ENCODE measurements at places on chromosomes 1 and 21. TPM values are rescaled to one million over a fixed set of nuclear protein-coding genes. Genes with fewer than 3 reads are reported as not detected.

The URB1 gene
- 11.6 TPM for total RNA-seq

The HNRNPCL1 gene
- total RNA-seq, result not detected

The MXRA8 gene
- total RNA-seq, result 137 TPM

The OR6K3 gene
- not detected for total RNA-seq

The AGO1 gene
- total RNA-seq, result 14.3 TPM

The MRPS6 gene
- 48.9 TPM for total RNA-seq

The AMY1C gene
- total RNA-seq, result not detected

The ZBTB8B gene
- total RNA-seq, result 0.23 TPM

The KDM1A gene
- 136 TPM for total RNA-seq

The HCRTR1 gene
- not detected for total RNA-seq

The VWA5B1 gene
- total RNA-seq, result not detected

- no peak for DNase-seq
These were observed 1.2 kb upstream of the VWA1 start for GRCh38 chr1:1434131-1434823.

DNA sequence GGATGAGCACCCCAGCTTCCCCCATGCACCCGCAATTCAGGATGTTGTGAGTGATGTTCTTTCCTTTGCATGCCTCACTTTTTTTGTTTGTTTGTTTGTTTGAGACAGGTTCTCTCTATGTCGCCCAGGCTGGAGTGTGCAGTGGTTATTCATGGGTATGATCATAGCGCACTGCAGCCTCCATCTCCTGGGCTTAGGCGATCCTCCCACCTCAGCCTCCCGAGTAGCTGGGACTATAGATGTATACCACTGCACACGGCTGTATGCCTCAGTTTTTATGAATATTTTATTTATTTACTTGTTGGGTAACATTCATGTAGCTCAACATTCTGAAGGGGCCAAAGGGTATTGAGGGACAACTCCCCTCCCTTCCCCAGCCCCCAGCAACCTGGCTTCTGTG, 54.8 kb downstream of the H3-3A start:
- no peak for DNase-seq

DNA sequence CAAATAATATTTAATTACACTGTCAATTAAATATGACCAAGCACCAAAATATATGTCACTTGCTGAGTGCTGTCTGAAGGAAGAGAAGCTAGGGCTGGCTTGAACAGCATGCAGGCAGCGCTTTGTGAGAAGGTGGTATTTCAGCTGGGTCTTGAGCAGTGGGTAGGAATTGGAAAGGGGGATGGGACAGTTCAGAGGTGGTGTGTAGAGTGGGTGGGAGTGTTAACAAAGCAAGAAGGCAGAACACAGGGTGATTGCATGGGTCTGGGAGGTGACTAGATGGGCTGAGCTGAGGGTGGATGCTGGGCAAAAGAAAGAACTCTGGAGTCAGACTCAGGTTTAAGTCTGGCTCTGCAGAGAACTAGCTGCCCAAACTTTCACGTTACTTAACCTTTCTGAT, 14.3 kb upstream of the ETV3 start:
- no peak for DNase-seq

DNA sequence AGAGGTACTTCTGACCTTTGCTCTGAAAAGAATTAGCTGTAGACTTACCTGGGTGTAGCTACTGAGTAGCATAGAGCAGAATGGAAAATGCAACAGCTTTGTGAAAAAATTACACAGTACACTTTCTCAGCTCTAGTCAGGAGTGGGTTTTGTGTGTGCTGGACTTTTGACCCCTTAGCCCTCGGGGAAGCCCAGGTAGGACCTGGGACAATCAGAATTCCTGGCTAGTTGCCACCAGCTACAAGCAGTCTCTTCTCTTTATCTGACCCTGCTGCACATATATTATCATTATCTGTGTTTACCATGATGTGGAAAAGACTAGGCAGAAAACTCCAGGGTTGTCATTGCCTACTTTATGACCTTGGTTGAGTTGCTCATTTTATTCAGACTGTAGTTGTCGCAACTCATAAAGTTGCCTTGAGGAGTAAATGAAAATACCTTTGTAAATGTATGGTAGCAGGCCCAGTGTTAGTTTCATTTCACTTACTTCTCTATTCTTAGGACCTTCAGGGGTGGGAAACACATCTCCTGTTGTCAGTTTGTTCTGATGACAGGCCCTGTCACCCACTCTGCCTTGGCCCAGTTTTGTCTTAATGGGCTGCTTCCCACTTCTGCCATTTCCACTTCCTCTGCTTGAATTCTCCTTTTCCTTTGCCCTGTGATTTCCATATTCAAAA, 5.4 kb downstream of the NEK7 start:
- no peak for DNase-seq

DNA sequence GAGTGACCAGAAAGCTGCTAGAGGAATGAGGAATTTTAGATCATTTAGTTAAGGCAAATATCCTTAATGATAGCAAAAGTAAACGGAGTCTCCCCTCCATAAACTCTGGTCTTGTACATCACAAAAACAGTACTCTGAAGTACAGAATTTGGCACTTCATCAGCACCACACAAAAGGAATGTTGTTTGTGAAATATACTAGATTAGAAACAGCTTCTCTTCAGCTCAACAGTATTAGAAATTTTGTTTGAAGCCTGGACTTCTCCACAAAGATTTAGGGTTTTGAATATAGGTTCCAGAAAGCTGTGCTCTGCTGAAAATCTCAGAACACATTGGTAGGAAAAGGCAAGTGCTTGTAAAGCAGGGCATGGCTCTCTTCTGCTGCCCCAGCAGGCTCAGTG, 135.1 kb upstream of the PTGFR start:
- no peak for DNase-seq

- DNase-seq, result no peak
These were observed 54.6 kb upstream of the POU2F1 start for GRCh38 chr1:167165948-167166689.

DNA sequence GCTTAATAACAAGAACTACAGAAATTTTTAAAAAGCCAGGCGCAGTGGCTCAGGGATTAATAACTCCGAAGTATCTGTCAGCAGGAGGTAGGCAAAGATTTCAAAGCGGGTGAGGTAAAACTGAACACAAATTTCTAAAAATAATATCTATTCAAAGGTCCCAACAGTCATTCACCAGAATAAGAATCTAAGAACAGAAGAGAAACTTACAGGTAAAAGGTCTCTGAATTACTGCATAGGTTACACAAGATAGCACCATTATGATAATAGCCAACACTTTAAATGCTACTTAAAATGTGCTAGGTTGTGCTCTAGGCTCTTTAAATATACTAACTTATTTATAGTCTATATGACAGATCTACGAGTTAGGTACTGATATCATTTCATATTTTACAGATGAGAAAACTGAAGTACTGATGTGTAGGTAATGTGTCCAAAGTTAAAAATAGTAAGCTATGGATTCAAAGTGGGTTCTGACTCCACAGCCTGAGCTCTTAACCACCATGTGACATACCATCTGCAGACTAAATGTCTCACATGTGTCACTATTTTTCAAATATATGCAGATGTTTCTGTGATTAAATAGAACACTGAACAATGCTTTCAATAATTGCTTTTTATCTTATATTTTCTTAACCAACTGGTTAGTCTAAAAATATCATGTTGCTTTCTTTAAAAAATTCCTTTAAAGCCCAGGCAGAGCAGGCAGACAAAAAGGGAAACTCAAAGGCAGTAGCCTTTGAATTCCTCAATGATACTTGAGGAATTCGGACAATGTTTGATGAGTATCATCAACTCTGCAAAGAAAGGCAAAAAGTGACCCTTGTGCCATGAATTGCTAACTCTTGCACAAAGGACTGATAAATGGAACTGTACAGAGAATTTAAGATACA, 80.5 kb upstream of the TTC39A start:
- DNase-seq, result no peak

DNA sequence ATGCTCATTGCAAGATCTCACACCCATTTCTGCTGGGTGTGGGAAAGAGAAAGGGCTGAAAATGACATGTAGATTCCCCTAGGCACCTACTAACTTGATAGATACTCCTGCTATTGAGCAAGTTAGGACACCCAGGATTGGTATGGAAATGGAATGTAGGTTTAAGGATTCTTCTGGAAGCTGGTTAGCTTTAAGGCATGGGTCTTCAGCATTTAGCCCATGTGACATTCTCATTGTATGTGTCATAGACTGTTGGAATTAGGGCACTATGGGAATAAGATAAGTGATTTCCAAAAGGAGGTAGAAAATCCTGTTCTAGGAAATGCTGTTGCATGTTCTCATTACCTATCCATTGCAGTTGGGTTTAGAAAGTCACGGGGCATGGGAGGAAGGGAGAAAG, 76.2 kb downstream of the DISC1 start:
- peak; percentile 61 for DNase-seq

DNA sequence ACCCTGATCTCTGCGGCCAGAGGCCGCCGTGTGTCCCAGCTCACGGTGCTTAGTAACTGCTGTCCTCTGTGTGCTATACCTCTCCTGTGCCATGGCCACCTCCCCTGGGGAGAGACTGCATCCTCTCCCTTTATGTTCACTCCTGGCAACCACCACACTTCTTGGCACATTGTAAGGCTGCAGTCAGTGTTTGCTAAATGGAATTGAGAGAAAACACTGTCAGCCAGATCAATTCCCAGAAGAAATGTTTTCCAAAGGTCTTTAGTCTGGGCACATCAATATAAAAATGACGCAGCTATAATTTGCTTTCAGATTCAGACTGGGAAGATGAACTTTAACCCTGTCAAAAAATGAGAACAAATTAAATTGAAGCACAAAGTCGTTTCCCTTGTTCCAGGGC, 96.8 kb downstream of the BEND5 start:
- no peak for DNase-seq

- DNase-seq, result no peak
These were observed 36.6 kb upstream of the C1orf53 start for GRCh38 chr1:197865809-197866208.

DNA sequence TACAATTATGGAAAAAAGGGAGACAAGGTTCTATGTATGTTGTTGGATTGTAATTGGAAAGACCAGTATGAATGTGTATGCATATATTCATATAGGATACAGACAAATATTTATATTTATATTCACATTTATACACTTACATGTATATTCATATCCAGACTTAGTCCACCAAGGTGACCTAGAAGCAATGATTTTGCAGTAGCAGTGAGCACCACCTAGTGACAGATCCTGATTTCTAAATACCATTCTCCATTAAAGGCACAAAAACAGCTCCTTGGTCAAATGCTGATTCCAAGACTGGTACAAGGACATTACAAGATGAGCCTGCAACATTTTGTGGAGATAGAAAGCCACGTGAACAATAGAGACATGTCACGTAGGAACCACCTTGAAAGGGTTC, 153.4 kb downstream of the SDCCAG8 start:
- DNase-seq, result no peak

- no peak for DNase-seq
These were observed 22.4 kb upstream of the RUNX3 start for GRCh38 chr1:24952413-24952841.

- no peak for DNase-seq
These were observed 229.7 kb upstream of the TMEM51 start for GRCh38 chr1:14923727-14924452.

DNA sequence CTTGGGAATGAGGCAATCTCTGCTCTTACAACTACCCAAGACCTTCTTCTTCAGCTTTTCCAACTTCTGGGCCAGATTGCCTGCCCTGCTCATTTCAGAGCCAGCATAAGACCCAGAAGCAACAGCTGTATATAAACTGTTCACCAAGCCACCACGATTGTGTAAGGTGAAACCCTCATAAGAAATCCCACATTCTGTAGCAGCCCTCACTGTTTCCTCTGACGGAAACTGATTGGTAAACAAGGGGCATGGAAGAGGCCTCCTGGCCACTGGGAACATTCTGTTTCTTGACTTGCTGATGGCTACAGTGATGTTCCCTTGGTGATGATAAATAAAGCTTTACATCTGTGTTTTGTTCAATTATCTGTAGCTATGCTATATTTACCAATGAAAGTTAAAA, 39.7 kb upstream of the EXO1 start:
- DNase-seq, result no peak

- DNase-seq, result no peak
These were observed 750.9 kb upstream of the B3GALT2 start for GRCh38 chr1:193937308-193937707.

DNA sequence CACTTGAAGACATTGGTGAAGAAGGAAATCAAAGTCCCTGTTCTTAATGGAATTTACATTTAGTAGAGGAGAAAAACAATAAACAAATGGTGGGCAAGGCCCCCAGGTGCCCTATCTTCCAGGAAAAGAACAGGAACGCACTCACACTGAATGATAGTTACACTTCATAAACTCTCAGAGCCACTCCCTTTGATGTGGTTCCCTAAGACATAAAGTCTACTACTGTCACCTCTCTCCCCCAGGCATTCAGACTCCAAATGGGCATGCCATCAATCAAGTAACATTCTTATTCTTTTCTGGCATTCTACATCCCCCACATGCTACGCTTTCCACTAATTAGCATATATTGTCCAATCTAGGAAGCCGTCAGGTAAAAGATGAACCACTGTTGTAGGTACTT, 36.6 kb upstream of the PIGC start:
- no peak for DNase-seq

DNA sequence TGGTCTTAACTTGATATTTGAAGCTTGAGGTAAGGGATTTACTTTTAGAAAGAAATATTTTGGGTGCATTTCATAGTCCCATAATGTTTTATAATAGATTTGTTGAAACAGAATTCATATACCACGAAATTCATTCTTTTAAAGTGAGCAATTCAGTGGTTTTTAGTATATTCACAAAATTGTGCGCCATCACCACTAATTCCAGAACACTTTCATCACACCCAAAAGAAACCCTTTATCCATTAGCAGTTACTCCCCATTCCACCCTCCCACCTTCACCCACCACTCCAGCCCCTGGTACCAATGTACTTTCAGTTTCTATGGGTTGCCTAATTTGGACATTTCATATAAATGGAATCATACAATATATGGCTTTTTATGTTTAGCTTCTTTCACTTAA, 38.9 kb upstream of the DMRTB1 start:
- DNase-seq, result no peak

DNA sequence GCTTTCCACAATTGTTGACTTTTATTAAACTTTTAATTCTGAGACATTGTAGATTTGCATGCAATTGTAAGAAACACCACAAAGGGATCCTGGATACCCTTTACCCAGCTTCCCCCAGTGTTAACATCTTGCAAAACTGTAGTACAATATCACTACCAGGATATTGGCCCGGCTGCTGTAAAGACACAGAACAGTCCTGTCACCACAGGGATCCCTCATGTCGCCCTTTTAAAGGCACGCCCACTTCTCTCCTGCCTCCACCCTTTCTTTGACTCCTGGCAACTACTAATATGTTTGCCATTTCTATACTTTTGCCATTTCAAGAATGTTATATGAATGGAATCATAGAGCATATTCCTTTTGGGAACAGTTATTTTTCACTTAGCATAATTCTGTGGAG, 37.0 kb downstream of the NAV1 start:
- no peak for DNase-seq
